Neural crest cell (in vitro differentiated cells): ENCODE measurements at places on chromosomes 7 and 10.

DNA sequence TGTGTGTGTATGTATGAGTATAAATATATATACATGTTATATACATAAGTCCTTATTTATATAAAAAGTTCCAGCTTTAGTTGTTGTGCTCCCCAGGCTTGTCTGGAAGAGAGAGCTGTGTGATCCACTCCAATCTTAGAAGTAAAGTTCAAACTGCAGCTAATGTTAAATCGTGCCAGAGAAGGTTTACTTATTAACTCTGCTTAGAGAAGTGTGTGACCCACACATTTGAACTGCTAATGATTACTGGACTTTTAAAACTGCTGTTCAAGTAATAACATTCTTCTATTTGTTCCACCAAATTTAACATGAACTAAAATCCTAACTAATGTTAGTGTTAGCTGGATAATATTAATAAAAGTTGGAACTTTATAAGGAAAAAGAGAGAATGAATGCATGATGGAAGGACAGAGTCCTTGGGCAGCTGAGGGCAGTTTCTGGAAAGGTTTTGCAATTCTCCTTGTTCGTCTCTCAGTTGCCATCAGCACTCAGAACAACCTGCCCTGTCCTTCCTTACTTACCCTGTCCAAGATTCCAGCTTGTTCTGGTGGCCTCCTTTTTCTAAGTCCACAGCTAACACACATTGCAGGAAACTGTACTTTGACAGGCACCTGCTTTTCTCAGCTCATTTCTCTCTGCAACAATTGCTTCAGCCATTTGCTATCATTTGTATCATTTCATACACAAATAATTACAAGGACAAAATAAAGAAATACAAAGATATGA is 162.6 kb downstream of the FAM107B start:
- no peak for DNase-seq

GRCh38 chr10:8499312-8499711 is 444.8 kb downstream of the GATA3 start:
- DNase-seq = no peak

- no peak for DNase-seq
Observed at GRCh38 chr7:105487579-105488571, 34.2 kb downstream of the PUS7 start.

- DNase-seq = no peak
Observed at GRCh38 chr7:99001482-99002147, 123.3 kb downstream of the TRRAP start.

- peak; percentile 51 for DNase-seq
Observed at GRCh38 chr7:117873310-117874190, at the start of gene CTTNBP2. CTTNBP2 (minus strand) TSS chr7:117873441; CDS start chr7:117873415, 26 bp downstream.

GRCh38 chr10:32379318-32379949 is 32.5 kb upstream of the EPC1 start:
- no peak for DNase-seq
